ENCODE measurements at places on chromosomes 16 and 17.
A peak's percentile ranks its signal among the peaks of the same experiment; 100 is the strongest.

DNA sequence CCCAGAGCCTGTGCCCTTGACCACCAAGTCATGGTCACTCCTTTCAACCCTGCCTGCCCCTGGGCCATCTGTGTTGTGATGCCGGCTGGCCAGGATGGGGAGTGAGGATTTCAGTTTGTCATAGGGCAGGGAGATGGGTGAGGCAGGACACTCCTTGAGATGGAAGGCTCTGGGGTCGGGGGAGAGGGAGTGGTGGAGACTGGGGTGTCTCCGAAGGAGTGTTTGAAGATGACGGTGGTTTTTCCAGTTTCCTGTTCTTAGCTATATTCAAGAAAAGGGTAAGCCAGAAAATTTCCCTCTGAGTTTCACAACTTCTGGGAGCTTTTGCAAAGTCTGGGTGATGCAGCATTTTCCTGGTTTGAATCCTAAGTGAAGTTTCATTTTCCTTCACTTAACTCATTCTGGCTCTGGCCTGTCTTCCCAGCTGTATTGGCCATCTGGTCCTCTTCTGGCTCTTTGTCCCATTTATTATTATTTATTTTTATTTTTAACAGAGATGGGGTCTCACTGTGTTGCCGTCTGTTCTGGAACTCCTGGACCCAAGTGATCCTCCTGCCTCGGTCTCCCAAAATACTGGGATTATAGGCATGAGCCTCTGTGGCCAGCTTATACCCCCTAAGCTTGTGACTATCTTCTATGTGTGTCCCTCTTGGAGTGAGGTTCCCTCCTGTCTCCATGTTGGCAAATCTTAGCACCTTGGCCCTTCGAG, 27.7 kb downstream of the ABCC1 start:
- H3K36me3 ChIP-seq: no peaks in the 10 kb centered on the region
- peaks cover 17% of the 10 kb centered on the region for H3K4me1 ChIP-seq
- no peak overlapping the region for H3K4me3 ChIP-seq
- peak overlapping the region; percentile 99 for H3K27ac ChIP-seq

DNA sequence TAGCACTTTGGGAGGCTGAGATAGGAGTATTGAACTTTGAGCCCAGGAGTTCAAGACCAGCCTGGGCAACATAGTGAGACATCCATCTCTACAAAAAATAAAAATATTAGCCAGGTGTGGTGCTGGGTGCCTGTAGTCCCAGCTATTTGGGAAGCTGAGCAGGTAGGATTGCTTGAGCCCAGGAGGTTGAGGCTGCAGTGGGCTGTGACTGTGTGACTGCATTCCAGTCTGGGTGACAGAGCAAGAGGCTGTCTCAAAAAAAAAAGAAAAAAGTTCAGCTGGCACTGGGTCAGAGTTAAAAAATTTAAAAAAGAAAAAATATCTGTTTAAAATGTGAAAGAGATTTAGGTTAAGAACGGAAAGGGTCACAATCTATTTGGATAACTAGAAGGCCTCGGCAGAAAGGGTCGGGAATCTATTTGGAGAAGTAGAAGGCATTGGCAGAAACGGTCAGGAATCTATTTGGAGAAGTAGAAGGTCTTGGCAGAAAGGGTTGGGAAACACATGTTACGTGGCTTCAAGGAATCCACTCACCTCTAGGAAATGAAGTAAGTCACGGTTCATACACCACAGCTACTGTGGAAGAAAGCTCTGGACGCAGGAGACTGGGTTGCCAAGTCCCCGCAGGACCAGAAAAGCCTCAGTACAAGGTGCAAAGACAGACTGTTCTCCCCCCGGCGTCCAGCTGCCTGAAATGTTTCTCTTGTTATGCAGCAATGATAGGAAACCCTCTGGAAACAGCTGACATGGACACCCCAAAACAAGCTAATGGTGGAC, 25.3 kb downstream of the LMF1 start:
- H3K4me1 ChIP-seq: no peaks in the 10 kb centered on the region
- H3K27me3 ChIP-seq: no peaks in the 10 kb centered on the region
- H3K27ac ChIP-seq: no peak overlapping the region
- DNase-seq: peak; percentile 42
- H3K4me3 ChIP-seq: no peak overlapping the region

DNA sequence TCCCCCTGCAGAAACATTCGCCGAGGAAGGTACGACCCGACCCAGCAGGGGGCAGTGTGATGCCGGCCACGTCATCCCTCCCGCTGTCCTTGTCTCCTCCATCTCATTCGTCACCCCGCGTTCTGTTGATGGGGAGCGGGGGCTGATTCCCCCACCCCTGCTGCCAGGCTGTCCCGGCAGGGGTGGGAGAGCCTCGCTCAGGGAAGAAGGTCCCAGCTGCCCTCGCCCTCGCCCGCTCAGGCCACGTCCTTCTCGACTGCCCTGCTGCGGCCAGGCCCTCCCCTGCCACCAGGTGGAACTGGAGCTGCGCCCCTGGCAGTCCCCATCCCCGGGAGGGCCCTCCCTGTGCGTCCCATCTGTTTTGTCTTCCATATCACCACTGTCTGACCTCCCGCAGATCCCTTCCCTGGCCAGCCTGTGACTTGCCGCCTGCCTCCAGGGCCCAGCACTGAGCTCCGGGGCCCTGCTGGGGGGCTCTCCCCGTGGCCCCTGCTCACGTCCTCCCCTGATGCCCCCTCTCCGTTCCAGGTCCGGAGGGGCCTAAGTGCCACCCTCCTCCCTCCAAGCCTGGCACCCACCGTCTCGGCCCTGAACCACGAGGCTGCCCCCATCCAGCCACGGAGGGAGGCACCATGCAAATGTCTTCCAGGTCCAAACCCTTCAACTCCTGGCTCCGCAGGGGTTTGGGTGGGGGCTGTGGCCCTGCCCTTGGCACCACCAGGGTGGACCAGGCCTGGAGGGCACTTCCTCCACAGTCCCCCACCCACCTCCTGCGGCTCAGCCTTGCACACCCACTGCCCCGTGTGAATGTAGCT, 20.6 kb downstream of the ADAM11 start:
- no peaks in the 10 kb centered on the region for H3K27me3 ChIP-seq
- peak; percentile 93 for DNase-seq
- no peaks in the 10 kb centered on the region for H3K36me3 ChIP-seq
- no peak overlapping the region for H3K4me3 ChIP-seq
- no peak overlapping the region for H3K27ac ChIP-seq

DNA sequence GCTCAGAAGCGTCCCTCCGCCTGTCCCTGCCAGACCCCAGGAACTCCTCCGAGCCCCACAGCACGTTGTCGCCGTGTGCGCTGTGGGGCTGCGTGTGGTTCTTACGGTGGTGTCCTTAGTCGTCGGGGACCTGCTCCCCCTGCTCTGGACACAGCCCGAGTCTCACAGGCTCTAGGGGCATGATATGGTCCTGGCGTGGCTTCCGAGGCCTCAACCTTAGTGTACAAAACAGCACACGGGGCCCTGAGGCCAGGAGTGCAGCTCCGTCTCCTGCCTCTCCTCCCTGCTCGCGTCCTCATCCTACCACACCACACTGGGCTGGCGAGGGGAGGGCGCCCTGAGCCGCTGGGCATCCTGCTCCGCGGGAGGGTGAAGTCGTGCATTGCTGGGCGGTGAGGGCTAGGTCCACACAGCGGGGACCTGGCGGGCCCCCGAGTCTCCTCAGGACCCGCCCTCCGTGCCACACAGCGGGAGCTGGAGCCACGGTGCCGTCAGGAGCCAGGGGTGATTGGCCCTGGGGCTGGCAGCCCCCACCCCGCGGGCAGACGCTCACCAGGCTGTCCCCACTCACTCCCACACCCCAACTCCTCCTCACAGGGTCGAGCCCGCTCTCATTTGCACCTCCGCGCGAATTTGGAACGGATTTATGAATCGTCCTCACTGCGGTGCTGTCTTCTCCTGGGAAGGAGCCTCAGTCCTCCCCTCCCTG, 1.2 kb upstream of the MAFG start:
- no peaks in the 10 kb centered on the region for H3K4me1 ChIP-seq
- H3K4me3 ChIP-seq: no peak overlapping the region
- DNase-seq: peak; percentile 45
- H3K36me3 ChIP-seq: no peaks in the 10 kb centered on the region

- no peaks in the 10 kb centered on the region for H3K36me3 ChIP-seq
- DNase-seq: no peak
- no peaks in the 10 kb centered on the region for H3K4me1 ChIP-seq
- H3K27me3 ChIP-seq: no peaks in the 10 kb centered on the region
- H3K4me3 ChIP-seq: no peak overlapping the region
- H3K27ac ChIP-seq: no peak overlapping the region
These were observed 795 bp upstream of the PAQR4 start for GRCh38 chr16:2968368-2968737.

DNA sequence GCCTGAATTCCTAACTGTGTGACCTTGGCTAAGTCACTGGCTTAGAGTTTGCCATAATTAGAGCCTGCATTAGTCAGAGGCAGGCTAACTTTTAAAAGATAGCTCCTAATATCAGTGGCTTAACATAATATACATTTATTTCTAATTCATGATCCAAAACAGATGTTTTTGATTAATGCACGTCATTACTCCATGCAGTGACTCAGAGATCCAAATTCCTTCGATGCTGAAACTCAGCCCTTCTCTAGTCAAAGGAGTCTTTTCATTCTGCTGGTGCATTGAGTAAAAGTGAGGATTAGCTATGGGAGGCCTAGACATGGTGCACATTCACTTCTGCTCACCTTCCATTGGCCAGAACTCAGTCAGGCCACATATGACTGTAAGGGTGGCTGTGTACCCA, 49.8 kb downstream of the IRX3 start:
- H3K27ac ChIP-seq: no peak overlapping the region
- H3K4me1 ChIP-seq: peaks cover 2% of the 10 kb centered on the region
- no peak overlapping the region for H3K4me3 ChIP-seq

- no peak for DNase-seq
- no peaks in the 10 kb centered on the region for H3K36me3 ChIP-seq
- H3K27ac ChIP-seq: no peak overlapping the region
- H3K4me3 ChIP-seq: no peak overlapping the region
These were observed 15.5 kb downstream of the FAM20A start for GRCh38 chr17:68585643-68586042.

- H3K27ac ChIP-seq: no peak overlapping the region
- H3K27me3 ChIP-seq: no peaks in the 10 kb centered on the region
- no peaks in the 10 kb centered on the region for H3K36me3 ChIP-seq
- H3K4me1 ChIP-seq: no peaks in the 10 kb centered on the region
- DNase-seq: peak; percentile 96
- no peak overlapping the region for H3K4me3 ChIP-seq
These were observed 7.5 kb downstream of the LDHD start for GRCh38 chr16:75108792-75109731.

- H3K27me3 ChIP-seq: no peaks in the 10 kb centered on the region
- DNase-seq: peak; percentile 80
- no peak overlapping the region for H3K4me3 ChIP-seq
- no peak overlapping the region for H3K27ac ChIP-seq
These were observed 8.6 kb upstream of the UBE2I start for GRCh38 chr16:1300664-1301476.

- no peaks in the 10 kb centered on the region for H3K36me3 ChIP-seq
- H3K27ac ChIP-seq: no peak overlapping the region
These were observed 8.9 kb upstream of the C16orf74 start for GRCh38 chr16:85759631-85760419.

GRCh38 chr16:9650284-9650683, 531.9 kb downstream of the GRIN2A start:
- no peaks in the 10 kb centered on the region for H3K4me1 ChIP-seq
- no peaks in the 10 kb centered on the region for H3K36me3 ChIP-seq

GRCh38 chr17:35236821-35237220, 6.1 kb upstream of the SLFN5 start:
- no peaks in the 10 kb centered on the region for H3K27me3 ChIP-seq
- H3K4me1 ChIP-seq: no peaks in the 10 kb centered on the region
- no peaks in the 10 kb centered on the region for H3K36me3 ChIP-seq
- DNase-seq: no peak
- H3K4me3 ChIP-seq: no peak overlapping the region

GRCh38 chr17:59126809-59127417, 20.2 kb upstream of the TRIM37 start:
- H3K4me3 ChIP-seq: no peak overlapping the region
- H3K4me1 ChIP-seq: no peaks in the 10 kb centered on the region
- H3K36me3 ChIP-seq: no peaks in the 10 kb centered on the region
- no peaks in the 10 kb centered on the region for H3K27me3 ChIP-seq

DNA sequence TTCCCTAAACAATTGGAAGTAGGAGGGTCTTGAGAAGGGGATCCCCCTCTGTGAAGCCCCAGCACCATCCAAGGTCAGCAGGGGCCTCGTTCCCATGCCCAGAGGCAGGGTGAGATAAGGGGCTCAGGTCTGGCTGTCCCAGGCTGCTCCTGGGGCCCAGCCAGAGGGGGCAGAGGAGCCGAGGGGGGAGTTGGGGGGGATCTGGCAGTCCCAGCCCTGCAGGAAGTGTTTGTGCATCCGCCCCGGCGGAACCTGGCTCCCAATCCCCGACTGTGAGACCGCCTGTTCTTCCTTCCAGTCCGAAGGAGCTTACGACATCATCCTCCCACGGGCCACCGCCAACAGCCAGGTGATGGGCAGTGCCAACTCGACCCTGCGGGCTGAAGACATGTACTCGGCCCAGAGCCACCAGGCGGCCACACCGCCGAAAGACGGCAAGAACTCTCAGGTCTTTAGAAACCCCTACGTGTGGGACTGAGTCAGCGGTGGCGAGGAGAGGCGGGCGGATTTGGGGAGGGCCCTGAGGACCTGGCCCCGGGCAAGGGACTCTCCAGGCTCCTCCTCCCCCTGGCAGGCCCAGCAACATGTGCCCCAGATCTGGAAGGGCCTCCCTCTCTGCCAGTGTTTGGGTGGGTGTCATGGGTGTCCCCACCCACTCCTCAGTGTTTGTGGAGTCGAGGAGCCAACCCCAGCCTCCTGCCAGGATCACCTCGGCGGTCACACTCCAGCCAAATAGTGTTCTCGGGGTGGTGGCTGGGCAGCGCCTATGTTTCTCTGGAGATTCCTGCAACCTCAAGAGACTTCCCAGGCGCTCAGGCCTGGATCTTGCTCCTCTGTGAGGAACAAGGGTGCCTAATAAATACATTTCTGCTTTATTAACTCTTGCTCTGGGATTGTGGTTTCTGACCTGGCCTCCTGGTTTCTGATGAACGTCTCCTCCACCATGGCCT, 14.9 kb downstream of the GPRC5C start:
- H3K36me3 ChIP-seq: no peaks in the 10 kb centered on the region
- H3K27ac ChIP-seq: peak overlapping the region; percentile 54
- H3K4me1 ChIP-seq: peaks cover 8% of the 10 kb centered on the region
- no peaks in the 10 kb centered on the region for H3K27me3 ChIP-seq
- DNase-seq: peak; percentile 90

DNA sequence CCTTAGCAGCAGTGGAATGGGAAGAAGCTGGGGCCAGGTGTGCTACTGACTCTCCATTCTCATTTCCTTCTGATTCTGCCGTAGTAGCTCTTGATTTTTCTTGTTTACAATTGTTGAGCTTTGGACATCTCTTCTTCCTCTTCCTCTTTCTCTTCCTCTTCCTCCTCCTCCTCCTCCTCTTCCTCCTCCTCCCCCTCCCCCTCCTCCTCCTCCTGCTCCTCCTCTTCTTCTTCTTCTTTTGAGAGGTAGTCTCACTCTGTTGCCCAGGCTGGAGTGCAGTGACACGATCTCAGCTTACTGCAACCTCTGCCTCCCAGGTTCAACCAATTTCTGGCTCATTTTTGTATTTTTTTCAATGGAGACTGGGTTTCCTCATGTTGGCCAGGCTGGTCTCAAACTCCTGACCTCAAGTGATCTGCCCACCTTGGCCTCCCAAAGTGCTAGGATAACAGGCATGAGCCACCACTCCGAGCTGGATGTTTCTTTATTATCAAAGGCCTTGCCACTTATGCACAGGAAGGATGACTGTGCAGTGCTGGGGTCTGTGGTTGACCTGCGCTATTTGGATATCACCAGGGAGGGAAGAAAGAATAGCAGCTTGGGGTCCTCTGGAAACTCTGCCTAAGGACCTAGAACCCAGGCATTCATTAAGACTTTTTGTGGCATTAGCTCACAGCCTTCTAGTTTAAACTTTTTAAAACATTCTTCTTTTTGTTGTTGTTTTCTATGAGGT, 127.8 kb upstream of the KCNJ16 start:
- H3K4me1 ChIP-seq: no peaks in the 10 kb centered on the region
- H3K27me3 ChIP-seq: no peaks in the 10 kb centered on the region
- no peak overlapping the region for H3K4me3 ChIP-seq
- H3K36me3 ChIP-seq: no peaks in the 10 kb centered on the region
